ENCODE measurements at places on chromosomes 7 and 10. TPM values are rescaled to one million over a fixed set of nuclear protein-coding genes. Genes with fewer than 3 reads are reported as not detected.

- DNase-seq = no peak
These were observed 4.0 kb downstream of the DLX5 start for GRCh38 chr7:97020601-97020995.

Gene CTAGE15
- 0.46 TPM for total RNA-seq

Gene HBP1
- total RNA-seq = 52.0 TPM

GRCh38 chr10:114915294-114915693 lies 22.7 kb upstream of the TRUB1 start:
- no peak for DNase-seq

DNA sequence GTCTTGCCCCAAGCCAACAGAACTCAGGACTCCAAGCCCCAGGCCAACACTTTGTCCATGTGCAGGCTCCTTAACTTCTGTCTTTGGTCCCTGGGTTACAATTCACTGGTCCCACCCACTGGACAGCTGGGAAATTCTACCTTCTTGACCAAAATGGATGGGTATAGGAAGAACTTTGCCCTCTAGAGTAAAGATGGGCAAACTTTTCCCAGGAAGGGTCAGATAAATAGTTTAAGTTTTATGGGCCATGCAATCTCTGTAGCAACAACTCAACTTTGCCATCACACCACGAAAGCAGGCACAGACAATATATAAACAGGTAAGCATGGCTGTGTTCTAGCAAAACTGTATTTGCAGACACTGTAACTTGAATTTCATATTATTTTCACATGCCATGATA lies 147.1 kb downstream of the PLXNA4 start:
- no peak for DNase-seq

Gene CHAT
- total RNA-seq = not detected

GRCh38 chr10:59891936-59892335 lies 14.4 kb downstream of the CCDC6 start:
- DNase-seq = no peak

DNA sequence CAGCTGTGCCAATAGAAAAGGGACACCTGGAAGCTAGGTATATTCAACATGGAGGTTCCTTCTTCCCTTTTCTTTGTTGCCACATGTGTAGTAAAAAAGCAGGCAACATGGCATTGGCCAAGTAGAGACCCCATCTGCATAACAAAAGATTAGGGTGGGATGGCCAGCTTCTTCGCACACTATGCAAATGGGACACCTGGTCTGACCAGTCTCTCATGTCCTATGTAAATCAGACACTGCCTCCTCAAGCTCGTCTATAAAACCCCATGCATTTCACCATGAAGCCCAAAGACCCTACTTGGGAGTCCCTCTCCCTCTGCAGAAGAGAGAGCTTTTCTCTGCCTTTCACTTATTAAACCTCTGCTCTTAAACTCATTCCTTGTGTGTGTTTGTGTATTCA lies 53.9 kb downstream of the MYL10 start:
- no peak for DNase-seq

Gene ADARB2
- 0.11 TPM for total RNA-seq

Gene SPDYE6
- not detected for total RNA-seq

DNA sequence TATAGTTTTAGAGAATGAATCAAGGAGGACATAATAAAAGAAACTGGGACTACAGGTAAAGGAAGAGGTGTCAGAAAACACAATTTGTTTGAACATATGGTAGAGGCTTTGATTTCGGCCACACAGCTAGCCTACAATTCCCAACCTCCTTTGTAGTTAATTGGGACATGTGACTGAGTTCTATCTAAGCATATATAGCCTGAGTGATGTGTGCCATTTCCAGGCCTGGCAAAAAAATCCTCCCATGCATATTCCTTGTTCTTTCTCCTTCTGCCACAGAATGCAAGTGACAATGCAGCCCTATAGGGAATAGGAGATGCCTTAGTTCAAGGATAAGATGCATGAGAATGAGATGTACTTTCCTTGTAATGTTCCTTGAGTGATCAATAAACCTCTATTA lies 590.7 kb upstream of the STEAP1 start:
- DNase-seq = no peak

GRCh38 chr7:124570558-124570957 lies 195.0 kb downstream of the GPR37 start:
- no peak for DNase-seq

Gene RGR
- not detected for total RNA-seq
